CD4-positive, alpha-beta T cell (primary cell): ENCODE measurements at places on chromosomes 12 and 14. TPM values are rescaled to one million over a fixed set of nuclear protein-coding genes. Genes with fewer than 3 reads are reported as not detected.

The PMEL gene
- total RNA-seq: not detected

The TPPP2 gene
- total RNA-seq: not detected

The RIMBP2 gene
- total RNA-seq: not detected

The VPS37B gene
- total RNA-seq: 104 TPM

GRCh38 chr12:92146497-92147224, 1.0 kb upstream of the BTG1 start:
- peak overlapping the region; percentile 88 for H3K27ac ChIP-seq
- H3K27me3 ChIP-seq: no peaks in the 10 kb centered on the region
- peak overlapping the region; percentile 94 for H3K4me3 ChIP-seq
- H3K36me3 ChIP-seq: peaks cover 40% of the 10 kb centered on the region
- no peak for DNase-seq
- peaks cover 4% of the 10 kb centered on the region for H3K4me1 ChIP-seq

GRCh38 chr14:71403656-71404055, 496.4 kb downstream of the PCNX1 start:
- no peaks in the 10 kb centered on the region for H3K27me3 ChIP-seq
- H3K27ac ChIP-seq: no peak overlapping the region
- no peak overlapping the region for H3K4me3 ChIP-seq
- peak; percentile 16 for DNase-seq

GRCh38 chr14:71231521-71232393, 324.5 kb downstream of the PCNX1 start:
- H3K27me3 ChIP-seq: no peaks in the 10 kb centered on the region
- H3K36me3 ChIP-seq: no peaks in the 10 kb centered on the region

DNA sequence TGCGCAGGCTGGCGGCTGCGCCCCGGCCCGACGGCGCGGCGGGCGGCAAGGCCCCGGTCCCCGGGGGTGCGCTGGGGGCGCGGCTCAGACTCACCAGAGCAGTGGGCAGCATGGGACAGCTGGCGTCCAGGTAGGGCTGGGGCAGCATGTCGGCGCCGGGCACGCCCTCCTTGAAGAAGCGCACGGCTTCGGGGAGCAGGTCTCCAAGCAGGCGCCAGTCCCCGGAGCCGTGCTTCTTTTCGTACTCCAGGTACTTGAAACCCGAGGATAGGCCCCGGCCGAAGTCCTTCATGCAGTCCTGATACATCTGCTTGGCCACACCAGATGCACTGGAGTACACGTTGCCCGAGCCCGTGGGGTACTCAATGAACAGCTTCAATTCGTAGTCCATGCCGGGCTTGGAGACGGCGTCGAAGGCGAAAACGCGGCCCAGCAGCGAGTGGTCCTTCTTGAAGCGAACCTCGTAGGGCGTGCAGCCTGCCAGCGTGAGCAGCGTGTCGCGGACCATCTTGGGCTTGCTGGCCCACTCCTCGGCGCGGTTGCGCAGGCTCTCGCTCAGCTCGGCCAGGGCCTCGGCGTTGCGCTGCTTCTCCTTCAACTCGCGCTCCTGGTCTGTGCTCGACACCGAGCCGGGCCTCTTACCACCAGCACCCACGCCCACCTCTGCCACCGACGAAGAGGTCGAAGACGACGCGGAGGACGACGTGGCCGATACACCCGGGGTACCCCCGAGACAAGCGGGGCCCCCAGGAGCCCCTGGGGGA, 2.2 kb downstream of the IRF2BPL start:
- no peak for DNase-seq
- H3K27ac ChIP-seq: peak overlapping the region; percentile 95

GRCh38 chr14:89327771-89328212, 89.2 kb downstream of the FOXN3 start:
- H3K27me3 ChIP-seq: no peaks in the 10 kb centered on the region
- no peak for DNase-seq
- H3K4me1 ChIP-seq: peaks cover 26% of the 10 kb centered on the region
- no peak overlapping the region for H3K4me3 ChIP-seq
- H3K27ac ChIP-seq: no peak overlapping the region
- H3K36me3 ChIP-seq: peaks cover 14% of the 10 kb centered on the region

DNA sequence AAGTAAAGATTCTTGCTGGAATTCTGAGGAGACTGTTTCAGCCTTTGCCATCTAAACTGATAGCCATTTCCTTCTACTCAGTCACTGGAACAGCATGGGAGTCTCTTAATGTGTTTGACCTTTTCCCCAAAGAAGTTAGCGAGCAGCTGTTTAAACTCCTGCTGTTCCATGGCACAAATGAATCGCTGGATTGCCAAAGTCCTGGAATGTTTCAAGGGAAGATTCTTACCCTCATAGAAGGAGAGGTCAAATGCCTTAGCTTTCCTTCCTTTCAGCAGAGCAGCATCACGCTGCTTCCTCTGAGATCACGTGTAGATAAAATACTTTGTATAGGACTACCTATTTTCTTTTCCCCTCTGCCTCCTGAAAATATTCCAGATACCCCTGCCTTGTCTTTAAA, 10.5 kb upstream of the NR2C1 start:
- H3K4me3 ChIP-seq: no peak overlapping the region
- H3K27me3 ChIP-seq: no peaks in the 10 kb centered on the region
- no peaks in the 10 kb centered on the region for H3K4me1 ChIP-seq
- no peaks in the 10 kb centered on the region for H3K36me3 ChIP-seq
- DNase-seq: no peak
- H3K27ac ChIP-seq: no peak overlapping the region

DNA sequence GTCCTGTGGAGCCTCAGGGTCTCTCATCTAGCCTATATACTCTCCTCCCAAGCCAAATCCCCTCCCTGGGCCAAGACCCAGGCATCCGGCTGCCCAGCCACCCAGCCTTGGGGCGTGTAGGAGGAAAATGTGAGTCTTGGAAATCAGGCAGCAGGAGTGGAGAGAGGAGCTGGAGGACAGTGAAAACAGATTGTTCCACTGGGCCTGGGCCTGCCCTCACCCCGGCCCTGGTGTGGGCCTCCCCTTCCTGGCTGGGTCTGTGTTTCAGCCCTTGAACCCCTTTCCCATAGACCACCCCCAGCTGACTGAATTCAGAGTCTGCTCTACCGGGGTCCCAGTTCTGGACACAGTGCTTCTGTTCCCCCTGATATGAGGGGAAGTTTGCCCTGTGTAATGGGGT, 6.7 kb downstream of the ITGA5 start:
- peaks cover 97% of the 10 kb centered on the region for H3K4me1 ChIP-seq
- peak overlapping the region; percentile 99 for H3K27ac ChIP-seq
- peaks cover 38% of the 10 kb centered on the region for H3K36me3 ChIP-seq

GRCh38 chr12:28620281-28620680, 430.0 kb downstream of the CCDC91 start:
- H3K27me3 ChIP-seq: no peaks in the 10 kb centered on the region
- no peak overlapping the region for H3K4me3 ChIP-seq
- no peaks in the 10 kb centered on the region for H3K4me1 ChIP-seq
- H3K27ac ChIP-seq: no peak overlapping the region
- DNase-seq: no peak

DNA sequence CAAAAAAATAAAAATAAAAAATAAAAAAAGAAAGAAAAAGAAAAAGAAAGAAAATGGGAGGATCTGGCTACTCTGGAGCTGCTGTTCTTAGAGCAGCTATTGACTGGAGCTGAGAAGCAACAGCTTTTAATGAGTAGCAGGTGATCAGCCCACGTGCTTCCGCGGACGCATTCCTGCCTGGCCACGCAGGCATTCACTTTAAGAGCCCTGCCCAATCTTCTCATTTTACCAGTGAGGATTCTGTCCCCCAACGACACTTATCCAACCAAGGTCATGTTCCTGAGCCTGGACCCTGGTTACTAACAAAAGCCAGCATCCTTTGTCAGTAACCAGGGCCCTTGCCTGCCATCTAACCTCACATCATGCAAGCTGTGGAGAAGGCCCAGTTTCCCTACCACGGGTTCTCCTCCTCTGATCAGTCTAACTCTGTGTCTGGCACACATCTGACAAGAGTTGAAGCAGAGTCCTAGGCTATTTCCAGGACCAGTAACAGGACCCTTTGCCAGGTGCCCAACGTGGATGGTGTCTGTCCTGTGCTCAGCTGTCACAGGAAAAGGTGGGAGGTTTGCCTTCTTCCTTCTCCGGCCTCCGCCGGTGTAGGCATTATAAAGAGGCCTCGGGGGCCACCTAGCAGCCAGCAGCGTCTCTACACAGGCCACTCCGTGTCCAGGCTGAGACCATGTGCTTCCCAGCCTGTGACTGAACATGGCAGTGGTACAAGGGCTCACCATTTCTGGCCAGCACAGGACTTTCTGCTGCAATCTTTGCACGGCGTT, 60.9 kb upstream of the GPATCH2L start:
- no peak overlapping the region for H3K4me3 ChIP-seq
- DNase-seq: no peak
- no peaks in the 10 kb centered on the region for H3K4me1 ChIP-seq
- no peaks in the 10 kb centered on the region for H3K27me3 ChIP-seq
- H3K27ac ChIP-seq: no peak overlapping the region
- H3K36me3 ChIP-seq: no peaks in the 10 kb centered on the region
